ENCODE measurements at places on chromosomes 6 and 20.

DNA sequence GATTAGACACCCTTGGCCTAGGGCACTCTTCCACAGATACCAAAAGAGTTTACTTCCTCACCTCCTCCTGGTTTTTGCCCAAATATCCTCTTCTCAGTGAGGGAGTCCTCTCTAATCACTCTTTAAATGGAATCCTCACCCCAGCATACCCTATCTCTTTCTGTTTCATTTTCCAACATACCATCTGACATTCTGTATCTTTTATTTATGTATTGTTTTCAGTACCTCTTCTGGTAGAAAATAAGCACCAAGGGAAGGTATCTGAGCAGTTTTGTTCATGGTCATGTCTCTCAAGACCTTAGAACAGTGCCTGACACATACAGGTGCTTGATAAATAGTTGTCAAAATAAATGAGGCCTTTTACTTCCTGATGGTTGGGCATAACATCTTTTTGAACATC, 55.1 kb downstream of the KIAA0408 start:
- no peak for DNase-seq

DNA sequence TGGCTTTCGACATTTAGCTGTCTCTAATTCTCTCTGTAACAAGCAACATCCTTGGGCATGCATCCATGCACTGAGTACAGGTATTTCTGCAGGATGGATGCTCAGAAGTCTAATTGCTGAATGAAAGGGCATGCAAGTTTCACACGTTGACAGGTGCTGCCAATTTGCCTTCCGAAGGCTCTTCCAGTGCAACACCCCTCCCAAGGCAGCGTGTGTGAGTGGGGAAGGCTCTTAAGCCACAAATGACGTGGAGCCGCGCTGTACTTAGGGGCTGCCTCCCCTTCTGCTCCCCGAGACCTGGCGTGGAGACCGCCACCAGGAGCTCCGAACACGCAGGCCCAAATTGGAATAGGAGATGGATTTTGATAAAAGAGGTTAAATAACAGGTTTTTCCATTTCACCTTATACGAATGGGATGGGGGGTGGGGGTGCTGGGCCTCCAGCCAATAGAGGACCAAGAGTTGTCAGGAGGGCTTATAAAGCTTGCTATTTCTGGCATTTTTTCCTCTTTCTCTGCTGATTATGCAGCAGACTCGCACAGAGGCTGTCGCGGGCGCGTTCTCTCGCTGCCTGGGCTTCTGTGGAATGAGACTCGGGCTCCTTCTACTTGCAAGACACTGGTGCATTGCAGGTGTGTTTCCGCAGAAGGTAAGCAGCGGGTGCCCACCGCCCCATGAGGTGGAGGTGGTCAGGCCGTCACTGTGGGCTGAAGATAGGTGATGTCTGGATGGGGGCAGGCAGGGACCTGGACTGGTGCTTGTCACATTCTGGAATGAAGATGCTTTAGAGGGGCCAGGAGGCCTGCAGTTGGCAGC, 30.9 kb downstream of the TOX2 start:
- DNase-seq, result no peak

- peak; percentile 17 for DNase-seq
Observed at GRCh38 chr20:57908704-57909630, 199.2 kb upstream of the PMEPA1 start.

GRCh38 chr20:13858439-13858838, 73.6 kb downstream of the NDUFAF5 start:
- no peak for DNase-seq

- no peak for DNase-seq
Observed at GRCh38 chr6:72715119-72715518, 93.3 kb downstream of the KCNQ5 start.

DNA sequence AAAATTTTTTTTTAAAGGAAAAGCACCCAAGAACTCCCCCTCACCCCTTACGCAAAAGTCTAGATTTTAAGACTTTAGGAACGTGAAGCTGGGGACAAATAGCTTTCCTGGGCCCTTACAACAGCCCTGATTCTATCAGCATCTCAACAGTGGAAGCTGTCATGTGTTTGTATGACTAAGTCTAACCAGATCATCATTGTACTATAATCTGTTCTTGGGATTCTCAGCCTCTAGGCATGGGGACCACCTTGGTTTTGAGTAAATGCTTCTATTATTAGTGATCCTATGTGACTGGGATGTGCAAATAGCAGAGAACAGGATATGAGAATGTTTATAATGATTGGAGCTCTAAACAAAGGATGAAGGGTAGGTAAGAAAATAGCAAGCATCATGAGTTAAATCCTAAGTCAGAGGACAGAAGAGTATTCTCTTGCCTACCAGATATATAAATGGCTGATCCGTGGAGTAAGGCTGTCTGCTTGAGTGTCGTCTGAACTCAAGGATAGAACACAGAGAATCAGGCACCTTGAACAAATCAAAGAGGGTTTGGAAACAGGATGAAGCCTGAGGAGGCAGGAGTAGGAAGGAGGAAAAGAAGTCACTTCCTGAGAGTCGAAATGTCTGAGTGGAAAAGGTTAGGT, 105.7 kb upstream of the FAM184A start:
- DNase-seq, result no peak

DNA sequence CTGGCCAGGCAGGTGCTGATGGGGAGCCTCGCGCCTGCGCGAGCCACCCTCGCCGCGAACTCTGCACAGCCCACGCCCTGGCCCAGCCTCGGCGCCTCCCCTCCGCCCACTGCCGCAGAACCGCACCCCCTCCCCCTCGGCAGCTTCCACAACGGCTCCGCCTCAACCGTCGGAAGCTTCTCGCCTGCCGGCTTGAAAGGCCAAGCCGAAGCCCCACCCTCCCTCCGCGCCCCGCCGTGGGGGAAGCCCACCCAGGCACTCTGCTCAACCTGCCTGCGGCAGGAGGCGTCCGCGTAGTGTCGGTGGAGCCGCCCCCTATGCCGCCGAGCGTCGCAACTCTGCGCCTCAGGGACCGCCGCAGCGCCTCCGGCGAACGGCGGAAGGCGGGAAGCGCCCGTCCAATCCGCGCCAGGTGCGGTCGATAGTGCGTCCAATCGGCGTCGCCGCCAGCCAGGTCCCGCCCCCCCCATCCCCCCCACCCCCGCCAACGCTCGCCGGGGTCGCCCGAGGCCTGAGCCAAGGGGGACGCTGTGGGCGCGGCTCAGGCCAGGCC, at the start of gene SYCP2:
Gene SYCP2, minus strand, starts transcription at position 342 of the 553 bp plus-strand sequence. CDS start 11,224 bp downstream, outside the sequence.
- no peak for DNase-seq

DNA sequence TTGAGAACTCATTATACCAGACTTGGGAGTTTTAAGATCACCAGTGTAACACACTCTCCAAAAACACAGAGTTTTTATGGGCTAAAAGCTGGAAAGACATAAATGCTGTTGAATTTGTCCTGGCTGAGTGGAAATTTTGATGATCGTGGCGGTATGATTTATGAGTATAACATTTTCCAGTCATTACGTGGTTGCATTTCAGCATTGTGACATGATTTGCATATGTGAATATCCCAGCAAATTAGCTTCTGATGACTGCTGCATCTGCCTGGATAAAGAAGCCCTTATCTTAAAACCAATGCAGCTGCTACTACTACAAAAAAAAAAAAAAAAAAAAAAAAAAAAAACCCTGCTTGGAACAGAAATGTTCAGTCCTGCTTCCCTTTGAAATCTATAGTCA, 850.9 kb downstream of the TFAP2A start:
- DNase-seq, result peak; percentile 52

- no peak for DNase-seq
Observed at GRCh38 chr20:41166201-41167117, 29.1 kb downstream of the PLCG1 start.

DNA sequence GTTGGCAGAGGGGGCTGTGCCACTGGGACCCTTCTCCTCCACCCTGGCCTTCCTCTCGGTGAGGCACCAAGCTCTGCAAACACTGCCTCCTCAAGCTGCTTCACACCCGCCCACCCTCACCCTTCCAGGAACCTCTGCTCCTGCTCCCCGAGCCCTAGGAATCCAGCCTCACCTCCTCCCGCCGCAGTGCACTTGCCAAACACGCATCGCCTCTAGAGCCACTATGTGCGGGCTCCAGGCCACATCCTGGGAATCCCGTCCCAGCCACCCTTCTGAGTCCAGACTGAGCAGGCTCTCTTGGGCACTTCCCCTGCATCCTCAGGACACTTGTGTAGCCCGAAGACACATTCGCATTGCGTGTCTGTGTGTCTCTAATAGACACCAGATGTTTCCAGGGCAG, 18.5 kb downstream of the PSMG4 start:
- DNase-seq, result no peak

- DNase-seq, result no peak
Observed at GRCh38 chr20:44552050-44552449, 30.2 kb upstream of the SERINC3 start.

DNA sequence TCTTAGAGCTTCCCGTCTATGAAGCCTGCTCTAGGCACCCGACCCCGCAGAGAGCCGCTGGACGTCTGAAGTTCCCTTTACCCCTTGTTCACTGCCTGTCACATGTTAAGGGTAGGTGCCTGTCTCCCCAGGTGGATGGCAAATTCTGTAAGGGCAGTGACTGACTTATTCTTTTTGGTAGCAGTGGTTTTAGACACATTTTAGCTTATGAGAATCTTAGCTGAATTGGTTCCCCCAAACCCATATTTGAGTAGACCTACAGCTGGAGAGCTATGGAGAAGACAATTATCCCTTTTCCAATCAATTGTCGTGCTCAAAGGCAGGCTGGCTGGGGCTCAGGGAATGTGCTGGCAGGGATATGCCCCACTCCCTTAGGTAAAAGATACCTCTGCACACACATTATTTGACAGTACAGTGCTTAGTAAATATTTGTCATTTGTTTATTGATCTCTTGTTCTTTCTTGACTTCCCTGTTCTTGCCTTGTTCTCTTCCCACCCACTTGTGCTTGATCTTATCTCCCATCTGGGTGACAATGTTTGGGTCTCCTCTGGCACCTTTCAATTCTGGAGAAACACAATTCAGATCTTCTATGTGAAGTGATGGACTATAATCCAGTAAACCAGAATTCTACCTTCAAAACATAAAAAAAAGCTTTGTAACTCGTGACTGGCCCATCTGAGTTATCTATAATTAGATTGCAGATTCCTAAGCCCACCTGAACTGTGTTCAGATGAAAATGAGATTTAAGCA, 114.3 kb upstream of the SLC2A12 start:
- DNase-seq, result no peak

DNA sequence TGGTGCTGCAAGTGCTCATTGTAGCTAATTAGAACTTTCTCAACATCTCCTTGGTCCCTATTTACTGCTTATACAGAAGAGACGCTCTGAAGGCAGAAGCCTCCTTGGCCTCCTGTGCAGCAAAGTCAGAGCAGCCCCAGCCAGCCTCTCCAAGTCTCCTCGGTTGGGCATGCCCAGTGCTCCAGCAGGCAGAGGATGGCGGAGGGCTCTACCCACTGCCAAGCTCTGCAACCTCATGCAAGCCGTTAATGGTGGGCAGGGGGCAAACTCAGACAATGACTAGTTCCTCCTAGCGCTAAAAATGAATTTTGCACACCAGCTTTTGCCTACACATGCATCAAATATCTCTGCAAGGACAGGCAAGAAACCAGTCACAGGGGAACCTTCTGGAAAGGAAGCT, 27.8 kb downstream of the NOL4L start:
- no peak for DNase-seq

GRCh38 chr6:107124934-107125348, 9.6 kb upstream of the BEND3 start:
- DNase-seq, result no peak

- no peak for DNase-seq
Observed at GRCh38 chr6:36207155-36207554, 10.6 kb downstream of the BRPF3 start.

DNA sequence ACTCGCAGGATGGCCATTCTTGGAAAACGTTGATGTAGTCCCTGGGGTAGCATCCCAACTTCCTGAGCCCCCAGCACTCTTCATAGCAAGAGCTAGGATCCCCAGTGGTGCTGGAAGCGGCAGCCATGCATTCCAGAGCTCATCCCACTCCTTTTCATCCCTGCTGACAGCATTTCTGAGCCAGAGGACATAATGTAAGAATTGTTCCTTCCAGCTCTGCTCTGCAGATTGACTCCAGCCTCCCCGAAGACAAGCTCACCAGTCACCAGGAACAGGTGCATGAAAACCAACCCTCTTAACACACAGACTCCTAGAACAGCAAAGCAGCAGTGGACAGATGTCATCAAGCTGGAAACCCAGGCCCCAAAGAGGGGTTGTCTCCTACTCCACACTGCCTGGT, 3.8 kb downstream of the SLC13A3 start:
- DNase-seq, result no peak

- DNase-seq, result no peak
Observed at GRCh38 chr6:140909156-140909555, 1223.6 kb upstream of the GJE1 start.

DNA sequence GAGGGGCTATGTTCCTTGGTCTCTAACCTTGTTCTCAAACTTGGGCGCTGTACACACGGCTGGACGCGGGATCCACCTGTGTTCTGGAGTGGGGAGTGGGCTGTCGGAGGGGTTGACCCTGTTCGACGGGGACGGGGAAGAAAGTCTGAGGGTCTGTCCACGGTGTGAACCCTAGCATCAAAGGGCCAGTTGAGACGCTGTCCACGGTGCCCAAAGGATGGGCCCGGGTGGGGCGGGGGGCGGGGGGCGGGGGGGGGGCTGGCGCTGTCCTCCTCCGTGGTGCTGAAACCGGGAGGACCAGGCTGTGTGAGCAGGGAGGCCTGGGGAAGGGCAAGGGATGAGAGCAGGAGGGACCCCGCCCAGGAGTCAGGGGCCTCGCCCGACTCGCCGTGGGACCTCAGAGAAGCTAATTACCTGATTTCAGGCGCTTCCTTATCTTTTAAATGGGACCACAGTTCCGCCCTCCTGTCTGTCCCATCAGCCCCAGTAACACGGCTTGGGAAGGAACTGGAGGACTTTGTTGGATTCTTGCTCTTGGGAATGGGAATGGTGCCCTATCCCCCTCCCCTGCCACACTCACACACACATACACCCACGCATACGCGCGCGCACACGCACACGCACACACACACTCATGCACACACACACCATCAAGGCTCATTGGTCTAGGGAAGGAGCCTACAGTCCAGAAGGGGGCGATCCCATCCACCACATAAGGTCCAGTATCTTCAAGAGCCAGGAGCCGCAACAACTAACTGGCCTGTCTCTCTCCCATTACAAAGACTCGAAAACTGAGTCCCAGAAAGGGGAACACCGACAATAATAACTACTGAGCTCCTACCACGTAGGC, 1.0 kb upstream of the VSTM2L start:
- DNase-seq, result no peak

GRCh38 chr6:88490908-88491264, 324.7 kb upstream of the CNR1 start:
- DNase-seq, result no peak

DNA sequence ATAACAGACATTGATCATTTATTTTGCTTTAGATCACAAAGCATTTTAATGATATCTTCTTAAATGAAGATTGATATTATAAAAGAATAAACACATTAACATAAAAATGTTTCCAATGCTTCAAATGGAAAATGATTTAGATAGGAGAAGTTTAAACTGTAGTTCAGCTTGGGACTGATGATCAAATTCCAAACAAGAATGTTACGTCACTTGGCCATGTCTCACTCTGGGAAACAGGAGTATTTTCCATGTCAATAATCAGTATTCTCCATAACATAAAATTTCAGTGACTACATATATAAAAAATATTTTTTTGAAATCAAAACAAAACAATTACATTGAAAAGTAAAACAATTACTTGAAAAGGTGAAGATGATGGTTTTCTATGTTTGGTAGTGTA, 52.9 kb upstream of the SIM1 start:
- DNase-seq, result no peak

Measured in NCI-H1105 (cell line).